Left lung (tissue), 14 donors: ENCODE measurements at places on chromosomes 2 and 18.

DNA sequence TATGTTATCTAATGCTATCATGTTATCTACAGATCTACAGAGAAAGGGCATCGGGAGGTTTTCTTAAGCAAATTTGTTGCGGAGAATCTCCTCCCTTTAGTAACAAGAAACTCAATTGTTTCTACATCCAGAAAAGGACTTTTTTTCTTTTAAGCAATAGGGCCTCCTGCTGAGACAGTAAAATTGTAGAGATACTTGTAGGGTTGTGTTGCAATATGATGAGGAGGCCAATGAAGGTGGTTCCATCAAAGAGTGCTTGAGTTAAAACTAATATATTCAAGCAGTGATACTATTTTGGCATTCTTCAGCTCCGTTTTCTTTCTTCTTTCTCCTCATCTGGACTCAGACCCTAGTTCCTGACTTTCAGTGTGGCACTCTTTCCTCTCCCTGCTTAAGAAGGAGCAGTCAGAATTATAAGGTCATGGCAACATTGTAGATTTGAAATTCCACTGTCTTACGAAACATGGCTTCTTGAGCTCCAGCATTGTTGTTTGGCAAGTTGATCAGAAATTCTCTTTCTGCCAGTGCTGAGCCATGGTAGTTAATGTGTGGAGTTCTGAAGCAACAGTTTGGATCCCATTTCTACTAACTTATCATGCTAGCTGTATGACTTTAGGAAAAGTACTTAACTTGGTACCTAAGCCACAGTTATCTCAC lies 202.0 kb upstream of the SLC14A2 start:
- H3K36me3 ChIP-seq: no peaks in the 10 kb centered on the region
- no peak overlapping the region for H3K27ac ChIP-seq
- H3K4me3 ChIP-seq: no peak overlapping the region
- H3K4me1 ChIP-seq: no peaks in the 10 kb centered on the region

DNA sequence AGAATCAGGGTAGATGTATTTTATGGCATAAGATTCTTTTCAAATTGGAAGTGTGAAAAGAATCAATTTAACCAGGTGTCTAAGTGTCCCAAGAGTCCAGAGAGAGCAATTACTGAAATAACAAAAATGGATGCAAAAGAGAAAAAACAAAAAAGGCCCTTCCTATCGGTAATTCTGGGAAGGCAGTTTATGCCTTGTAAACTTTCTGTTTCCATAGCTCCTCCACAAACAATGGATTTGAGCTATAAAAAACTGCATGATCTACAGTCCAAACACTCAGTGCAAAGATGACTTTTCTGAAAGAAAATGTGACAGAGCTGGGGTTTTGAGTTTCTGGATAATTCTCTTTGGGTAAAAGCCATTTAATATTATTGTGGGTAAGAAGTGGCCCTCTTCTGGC lies 366.1 kb downstream of the EN1 start:
- H3K4me1 ChIP-seq: no peaks in the 10 kb centered on the region
- no peaks in the 10 kb centered on the region for H3K27me3 ChIP-seq
- H3K27ac ChIP-seq: no peak overlapping the region
- H3K4me3 ChIP-seq: no peak overlapping the region
- H3K36me3 ChIP-seq: no peaks in the 10 kb centered on the region
- DNase-seq: no peak

- H3K27me3 ChIP-seq: no peaks in the 10 kb centered on the region
- no peak overlapping the region for H3K4me3 ChIP-seq
- no peak overlapping the region for H3K27ac ChIP-seq
- H3K36me3 ChIP-seq: no peaks in the 10 kb centered on the region
- DNase-seq: no peak
Observed at GRCh38 chr2:29519338-29519925, 402.0 kb downstream of the ALK start.

- no peak for DNase-seq
- no peaks in the 10 kb centered on the region for H3K4me1 ChIP-seq
- no peak overlapping the region for H3K4me3 ChIP-seq
Observed at GRCh38 chr2:68403199-68403644, 38.1 kb downstream of the PLEK start.

DNA sequence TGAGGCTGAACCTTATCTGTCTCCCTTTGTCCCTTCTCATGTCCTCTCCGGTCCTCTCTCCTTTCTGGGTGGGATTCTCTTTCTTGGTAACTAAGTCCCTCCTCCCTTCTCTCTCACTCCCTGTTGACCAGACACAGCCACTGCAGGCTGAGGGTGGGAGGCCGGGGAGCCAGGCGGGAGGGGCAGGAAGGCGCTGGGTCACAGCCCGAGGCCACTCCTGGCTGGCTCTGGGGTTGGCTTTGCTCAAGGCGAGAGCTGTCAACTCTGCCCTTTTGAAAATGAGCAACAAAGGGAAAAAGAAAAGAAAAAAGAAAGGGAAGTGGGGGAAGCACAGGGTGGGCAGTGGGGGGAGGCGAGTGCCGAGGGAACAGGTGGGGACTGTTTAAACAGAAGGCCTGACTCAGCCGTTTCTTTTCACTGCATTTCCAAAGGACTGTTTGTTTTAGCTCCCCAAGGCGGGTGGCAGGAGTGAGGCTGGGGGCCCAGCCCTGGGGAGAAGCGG lies 70.5 kb upstream of the IGFBP5 start:
- no peaks in the 10 kb centered on the region for H3K4me1 ChIP-seq
- DNase-seq: no peak
- H3K36me3 ChIP-seq: no peaks in the 10 kb centered on the region
- no peak overlapping the region for H3K27ac ChIP-seq
- H3K27me3 ChIP-seq: no peaks in the 10 kb centered on the region

DNA sequence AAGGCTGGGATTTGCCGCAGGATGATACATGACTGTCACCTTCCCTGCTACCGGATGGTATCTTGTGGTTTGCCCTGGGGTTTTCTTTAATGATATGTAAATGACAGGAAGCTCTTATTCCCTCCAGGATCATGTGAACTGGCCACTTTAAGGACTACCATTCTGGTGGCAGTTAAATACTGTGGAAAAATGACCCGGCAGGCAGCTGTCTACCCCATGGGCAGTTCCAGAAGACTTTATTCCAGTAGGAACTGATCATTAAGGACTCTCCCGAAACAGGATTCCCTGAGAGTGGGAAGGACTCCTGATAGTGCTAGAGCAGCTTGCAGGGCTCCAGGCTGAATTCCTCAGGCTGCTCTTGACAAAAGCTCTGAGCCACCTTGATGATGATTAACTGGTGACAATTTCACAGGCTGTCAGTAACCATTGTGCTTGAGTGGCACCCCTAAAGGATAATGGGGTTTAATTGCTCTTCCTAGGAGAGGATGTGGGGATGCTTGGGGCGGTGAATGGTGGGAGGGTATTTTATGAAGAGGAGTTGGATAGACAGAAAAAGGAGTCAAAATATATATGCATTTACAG lies 212.0 kb downstream of the CPS1 start:
- H3K36me3 ChIP-seq: no peaks in the 10 kb centered on the region
- no peak overlapping the region for H3K27ac ChIP-seq
- no peaks in the 10 kb centered on the region for H3K27me3 ChIP-seq
- no peak overlapping the region for H3K4me3 ChIP-seq
